CD8-positive, alpha-beta memory T cell (primary cell): ENCODE measurements at places on chromosomes 1 and 21.

DNA sequence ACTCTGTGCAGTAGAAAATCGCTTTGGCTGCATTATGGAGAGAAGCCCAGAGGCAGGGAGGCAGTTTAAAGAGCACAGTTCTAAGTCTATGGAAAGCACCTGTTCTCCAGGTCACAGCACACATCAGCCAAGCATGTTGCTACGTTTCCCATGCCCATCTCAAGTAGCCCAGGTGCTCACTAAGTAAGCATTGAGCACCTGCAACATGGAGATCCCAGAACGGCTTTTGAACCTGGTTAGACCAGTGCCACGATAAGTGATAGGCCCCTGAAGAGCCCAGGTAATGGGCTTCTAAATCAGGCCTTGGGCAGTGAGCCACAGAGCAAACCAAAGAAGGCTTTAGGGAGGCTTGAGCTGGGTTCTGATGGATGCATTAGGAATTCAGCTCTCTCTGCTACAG lies 186.2 kb downstream of the C1orf94 start:
- DNase-seq, result no peak

GRCh38 chr21:29621525-29621924 lies 318.3 kb downstream of the GRIK1 start:
- DNase-seq, result no peak

GRCh38 chr1:173823781-173824314 lies 625 bp upstream of the DARS2 start:
- DNase-seq, result no peak

- no peak for DNase-seq
Observed at GRCh38 chr1:184509105-184509504, 122.3 kb downstream of the C1orf21 start.

DNA sequence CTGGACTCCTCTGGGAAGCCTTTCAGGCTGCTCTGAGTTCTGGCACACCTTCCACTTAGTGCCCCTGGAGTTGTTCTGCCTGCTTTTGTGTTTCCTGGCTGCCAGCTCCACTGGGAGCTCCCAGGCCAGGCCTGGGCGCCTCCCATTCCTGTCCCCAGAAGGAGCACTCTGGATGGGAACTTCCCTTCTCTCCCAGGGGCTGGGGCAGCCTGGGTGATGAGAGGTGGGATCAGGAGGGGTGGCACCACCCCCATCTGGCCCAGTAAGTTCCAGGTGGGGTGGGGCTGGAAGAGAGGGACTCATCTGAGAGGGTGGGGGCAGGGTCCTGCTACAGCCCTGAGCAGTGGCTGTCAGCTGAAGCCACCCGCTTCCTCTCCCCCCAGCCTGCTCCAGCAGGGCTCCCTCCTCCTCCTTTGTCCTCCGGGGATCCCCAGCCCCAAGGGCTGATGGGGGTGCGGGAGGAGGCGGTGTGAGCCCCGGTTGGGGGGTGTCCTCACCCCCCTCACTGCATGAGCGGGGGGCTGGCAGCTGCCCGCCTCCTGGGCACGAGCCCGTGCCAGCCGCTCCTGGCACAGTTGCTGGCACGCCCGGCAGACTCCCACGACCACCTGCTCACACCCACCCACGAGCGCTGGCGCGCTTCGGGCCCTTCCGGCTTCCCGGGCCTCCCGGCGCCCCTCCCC lies 4.7 kb downstream of the FOXO6 start:
- DNase-seq, result peak; percentile 34

- no peak for DNase-seq
Observed at GRCh38 chr1:178397678-178398077, 99.1 kb downstream of the CLEC20A start.

DNA sequence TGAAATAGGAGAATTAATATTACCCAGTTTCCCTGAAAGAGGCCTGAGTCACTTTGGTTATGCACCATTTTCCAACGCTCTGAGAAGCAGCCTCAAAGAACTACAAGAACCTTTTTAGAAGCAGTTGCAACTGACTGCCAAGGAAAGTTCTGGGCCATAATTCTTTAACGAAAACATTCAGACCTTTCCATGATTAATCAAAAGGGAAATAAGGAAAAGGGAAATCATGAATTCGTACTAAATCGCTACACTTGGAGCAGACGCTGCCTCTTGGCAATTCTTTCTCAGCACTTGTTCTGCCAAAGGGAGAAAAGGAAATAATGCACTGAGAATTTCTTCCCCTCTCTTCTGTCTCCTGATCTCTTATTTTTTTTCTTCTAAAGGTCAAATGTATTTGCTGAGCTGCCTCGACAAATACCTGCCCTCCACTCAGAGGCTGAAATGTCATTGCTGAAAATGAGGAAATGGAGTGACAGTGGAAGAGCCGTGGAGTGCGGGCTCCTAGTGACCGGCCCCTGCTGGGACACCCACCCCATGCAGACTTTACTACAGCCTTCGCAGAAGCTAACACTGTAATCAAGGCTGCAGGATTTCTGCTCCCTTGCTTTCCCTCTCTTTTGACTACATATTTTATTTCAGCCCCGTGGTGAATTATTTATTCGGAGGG lies 67.9 kb upstream of the GALNT2 start:
- DNase-seq, result no peak

GRCh38 chr1:223144431-223144830 lies 1.4 kb upstream of the TLR5 start:
- DNase-seq, result no peak
